ENCODE measurements at places on chromosomes 7 and 10.
A peak's percentile ranks its signal among the peaks of the same experiment; 100 is the strongest.

DNA sequence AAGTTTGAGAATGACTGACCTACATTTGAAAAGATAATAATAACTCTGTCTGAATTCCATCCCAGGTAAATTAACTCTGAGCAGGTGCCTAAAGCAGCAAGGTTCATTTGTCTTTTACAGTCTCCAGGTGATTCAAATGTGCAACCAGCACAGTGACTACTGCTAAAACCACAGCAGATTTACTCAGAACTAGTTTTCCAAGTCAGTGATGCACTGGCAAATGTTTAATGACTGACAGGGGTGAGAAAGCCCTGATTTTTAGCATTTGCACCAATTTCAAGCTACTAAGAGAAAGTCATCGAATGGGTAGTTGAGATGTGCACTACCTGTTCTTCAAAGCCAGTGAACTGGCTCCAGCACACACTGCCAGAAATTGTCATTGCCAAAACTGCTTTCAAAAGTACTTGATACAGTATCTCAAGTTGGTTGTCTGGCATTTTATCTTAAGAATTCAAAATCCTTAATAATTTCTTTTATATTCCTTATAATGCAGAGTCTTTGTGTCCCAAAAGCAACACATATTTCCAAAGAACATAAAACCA is 60.3 kb downstream of the ATOH7 start:
- no peak for DNase-seq

GRCh38 chr10:114881901-114882300 is 56.1 kb upstream of the TRUB1 start:
- DNase-seq = no peak

DNA sequence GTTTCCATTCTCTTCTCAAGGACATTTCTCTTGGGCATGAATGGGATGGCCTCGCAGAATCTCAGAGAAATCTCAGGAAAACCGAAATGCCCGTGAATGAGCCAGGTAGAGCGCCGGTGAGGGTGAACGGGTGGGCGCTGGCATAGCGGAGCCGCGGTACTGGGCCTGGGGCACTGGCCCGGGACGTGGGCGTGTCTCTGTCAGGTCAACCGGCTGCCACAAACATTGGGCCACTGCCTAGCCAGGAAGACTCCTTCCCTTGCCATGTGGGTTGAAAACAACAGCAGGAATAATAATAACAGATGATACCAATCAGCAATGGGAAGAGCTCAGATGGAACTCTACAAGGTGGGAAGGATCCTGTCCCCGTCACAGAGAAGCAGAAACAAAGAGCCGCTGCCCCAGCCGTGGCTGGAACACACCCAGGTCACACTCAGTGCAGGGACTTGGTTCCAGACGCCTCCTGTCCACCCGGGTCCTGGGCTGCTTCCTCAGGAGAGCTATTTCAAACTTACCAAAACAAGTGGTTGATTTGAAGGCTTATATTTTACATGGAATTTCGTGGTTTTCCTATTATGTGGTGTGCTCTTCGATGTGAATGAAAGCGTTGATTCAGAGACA is 51.1 kb upstream of the EBF3 start:
- no peak for DNase-seq

DNA sequence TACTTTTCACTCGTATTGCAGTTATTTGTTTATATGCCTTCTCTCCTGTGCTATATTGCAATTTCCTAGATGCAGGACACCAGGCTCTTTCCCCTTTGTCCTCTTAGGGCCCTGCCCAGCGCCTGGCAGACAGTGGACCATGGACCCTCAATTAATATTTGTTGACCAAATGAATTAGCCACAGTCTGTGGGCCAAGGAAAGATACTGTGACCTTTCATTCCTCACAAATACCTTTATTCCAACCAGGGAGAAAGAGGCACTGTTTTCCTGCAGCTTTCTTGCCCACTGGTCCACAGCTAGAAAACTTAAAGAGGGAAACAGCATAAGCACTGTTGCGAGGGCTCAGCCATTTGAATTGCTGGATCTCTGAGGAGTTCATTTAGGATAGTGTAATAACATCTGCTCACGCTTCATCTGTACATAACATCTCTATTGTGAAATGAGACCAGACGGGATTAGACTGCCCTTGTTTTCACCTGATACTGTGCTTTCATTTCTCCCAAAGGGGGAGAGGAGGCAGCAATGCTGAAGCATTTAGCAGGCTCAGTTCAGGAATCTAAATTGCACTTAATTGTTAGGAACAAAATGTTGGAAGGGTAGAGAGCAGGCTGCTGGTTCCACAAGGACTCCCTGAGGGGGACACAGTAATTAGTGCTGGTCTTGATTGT is 46.7 kb downstream of the TNS3 start:
- no peak for DNase-seq

DNA sequence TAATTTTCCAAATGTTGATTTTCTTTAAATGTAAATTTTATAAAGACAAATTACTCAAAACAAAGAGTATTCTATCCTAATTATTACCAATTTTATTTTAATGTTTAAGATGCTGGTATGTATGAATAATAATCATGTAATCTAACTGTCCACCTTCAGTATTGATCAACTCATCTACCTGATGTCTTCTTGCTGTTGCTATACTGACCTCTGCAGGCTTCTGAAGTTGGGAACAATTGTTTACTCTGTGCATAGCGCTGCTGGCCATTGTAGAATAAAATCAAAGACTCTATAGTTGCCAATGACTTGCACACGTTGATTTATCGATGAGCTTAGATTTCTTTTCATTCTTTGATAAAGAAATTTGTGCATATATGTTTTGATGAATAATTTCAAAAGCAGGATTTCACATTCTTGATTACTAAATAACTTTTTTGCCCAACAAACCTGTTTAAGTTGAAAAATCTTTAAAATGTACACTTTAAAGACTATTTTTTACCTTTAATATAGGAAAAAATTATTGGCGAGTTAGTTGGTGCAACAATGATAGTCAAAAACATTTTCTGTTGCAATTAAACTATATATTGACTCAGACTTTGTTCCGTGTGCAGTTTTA is 282.3 kb downstream of the TFEC start:
- DNase-seq = no peak

DNA sequence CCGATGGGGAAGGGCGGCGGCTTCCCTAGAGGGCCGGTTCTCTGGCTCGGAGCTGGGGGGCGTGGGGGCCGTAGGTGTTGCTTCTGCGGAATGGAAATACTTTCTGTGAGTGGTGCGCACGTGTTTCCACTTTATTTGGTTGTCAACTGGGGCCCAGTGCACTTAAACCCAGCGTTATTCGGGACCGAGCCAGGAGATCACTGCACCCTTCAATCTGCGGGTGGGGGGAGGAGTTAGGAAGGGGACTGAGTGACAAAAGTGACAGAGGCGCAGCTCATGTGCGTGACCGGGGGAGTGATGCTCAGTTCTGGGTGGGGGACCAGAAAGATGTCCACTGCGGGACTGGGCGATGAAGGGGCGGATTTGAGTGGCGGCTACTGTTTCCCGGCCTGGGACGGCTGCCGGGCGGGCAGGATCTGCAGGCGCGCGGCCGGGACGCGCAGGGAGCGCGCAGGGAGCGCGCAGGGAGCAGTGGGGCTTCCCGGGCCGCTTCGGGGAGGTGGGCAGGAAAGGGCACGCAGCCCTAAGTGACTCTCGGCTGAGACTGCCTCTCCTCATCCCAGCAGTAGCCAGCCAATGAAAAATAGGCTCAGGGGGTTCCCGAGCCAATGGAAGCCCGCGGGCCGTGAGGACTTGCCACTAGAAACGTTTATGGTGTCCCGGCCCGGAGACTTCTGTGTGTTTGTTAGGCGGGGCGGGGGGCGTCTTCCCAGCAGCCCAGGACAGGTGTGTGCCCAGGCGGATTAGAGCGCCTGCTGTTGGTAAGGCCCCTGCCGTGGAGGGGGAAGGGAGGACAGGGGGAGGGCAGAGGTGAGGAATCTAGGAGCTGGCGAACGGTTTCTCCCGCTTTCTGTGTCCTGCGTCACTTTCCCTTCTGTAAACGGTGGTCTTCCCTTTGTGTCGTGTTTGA is 54.3 kb upstream of the KDM7A start:
- peak; percentile 37 for DNase-seq

- no peak for DNase-seq
Observed at GRCh38 chr10:106957823-106958588, 206.5 kb downstream of the SORCS1 start.

GRCh38 chr10:53284615-53285182 is 512.1 kb upstream of the MBL2 start:
- no peak for DNase-seq

- no peak for DNase-seq
Observed at GRCh38 chr7:5564894-5565293, 141.3 kb upstream of the TNRC18 start.

DNA sequence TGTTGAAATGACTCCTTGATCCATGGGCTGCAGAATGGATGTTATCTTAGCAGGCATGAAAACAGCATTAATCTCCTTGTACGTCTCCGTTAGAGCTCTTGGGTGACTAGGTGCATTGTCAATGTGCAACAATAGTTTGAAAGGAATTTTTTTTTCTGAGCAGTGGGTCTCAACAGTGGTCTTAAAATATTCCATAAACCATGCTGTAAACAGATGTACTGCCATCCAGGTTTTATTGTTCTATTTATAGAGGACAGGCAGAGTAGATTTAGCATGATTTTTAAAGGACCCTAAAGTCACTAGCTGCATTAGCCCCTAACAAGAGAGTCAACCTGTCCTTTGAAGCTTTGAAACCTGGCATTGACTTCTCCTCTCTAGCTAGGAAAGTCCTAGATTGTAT is 64.0 kb downstream of the NRF1 start:
- DNase-seq = no peak

- DNase-seq = no peak
Observed at GRCh38 chr10:119652361-119652730, 1.2 kb downstream of the BAG3 start.

DNA sequence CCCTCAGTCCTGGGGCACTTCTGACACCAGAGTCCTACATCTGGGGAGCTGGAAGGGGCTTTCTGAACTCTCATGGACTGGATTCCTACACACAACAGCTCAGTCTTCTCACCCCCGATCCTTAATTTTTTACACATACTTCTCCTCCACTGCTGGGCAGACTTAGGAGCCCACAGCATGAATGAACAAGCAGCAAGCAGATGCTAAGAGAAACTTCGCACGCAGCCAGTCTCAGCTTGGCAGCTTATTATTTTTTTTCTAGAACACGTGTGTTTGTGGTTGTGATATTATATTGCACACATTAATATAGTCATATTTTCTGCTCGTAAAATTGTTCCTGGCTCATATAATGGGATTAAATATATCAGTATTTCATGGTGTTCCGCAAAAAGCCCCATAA is 50.9 kb upstream of the LOXL4 start:
- DNase-seq = no peak

DNA sequence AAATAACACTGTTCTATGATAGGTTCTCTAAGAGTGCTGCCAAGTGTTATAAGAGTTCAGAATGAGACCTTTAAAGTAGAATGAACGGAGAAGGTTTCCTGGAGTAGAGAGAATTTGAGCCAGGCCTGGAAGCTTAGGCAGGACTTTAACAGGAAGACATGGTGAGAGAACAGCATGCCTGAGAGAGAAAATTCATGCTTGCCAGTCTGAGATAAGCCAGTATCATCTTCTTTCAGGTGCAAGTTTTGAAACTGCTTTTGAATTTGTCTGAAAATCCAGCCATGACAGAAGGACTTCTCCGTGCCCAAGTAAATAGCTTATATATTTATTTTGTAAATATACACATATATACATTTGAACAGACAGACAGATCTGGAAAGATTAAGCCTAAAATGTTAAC is 22.1 kb downstream of the ARMC10 start:
- DNase-seq = no peak

- no peak for DNase-seq
Observed at GRCh38 chr10:7045891-7046599, 364.8 kb downstream of the SFMBT2 start.

DNA sequence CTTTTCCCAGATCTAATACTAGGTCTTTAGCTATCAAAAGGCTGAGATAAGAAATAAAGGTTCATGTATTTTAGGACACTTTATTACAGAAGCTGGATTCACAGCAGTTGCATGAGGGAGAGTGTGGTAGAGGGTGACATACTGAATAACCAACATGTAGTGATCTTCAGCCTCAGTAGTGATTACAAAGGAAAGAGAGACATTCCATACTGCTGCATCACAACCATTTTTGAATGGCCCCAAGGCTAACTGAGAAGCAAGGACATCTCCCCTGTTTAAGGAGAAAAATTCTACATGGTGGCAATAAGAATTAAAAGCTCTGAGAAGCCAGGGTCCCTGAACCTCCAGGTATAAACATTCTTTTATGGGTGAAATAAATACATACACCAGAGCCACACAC is 35.3 kb downstream of the COG5 start:
- no peak for DNase-seq

- DNase-seq = no peak
Observed at GRCh38 chr7:13201628-13202027, 514.2 kb downstream of the ARL4A start.

DNA sequence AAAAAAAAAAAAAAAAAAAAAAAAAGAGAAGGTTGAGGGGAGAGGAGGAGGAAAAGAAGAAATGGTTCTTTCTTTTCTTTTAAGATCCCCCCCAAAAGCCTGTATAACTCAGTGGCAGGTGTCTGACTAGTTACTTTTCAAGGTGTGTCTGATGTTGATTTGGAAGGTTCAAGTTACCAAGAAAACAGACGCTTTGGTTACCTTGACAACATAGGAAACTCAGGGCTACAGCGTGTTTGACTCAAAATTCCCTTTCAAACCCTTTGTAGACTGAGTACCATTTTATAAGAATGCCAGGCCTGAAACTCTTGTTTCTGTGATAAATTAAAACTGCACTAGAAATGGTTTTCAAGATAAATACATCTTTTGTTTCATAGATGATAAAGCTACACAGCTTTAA is 286.8 kb downstream of the SKIDA1 start:
- DNase-seq = no peak

GRCh38 chr10:78974617-78975317 is 94.0 kb upstream of the ZMIZ1 start:
- DNase-seq = peak; percentile 53

DNA sequence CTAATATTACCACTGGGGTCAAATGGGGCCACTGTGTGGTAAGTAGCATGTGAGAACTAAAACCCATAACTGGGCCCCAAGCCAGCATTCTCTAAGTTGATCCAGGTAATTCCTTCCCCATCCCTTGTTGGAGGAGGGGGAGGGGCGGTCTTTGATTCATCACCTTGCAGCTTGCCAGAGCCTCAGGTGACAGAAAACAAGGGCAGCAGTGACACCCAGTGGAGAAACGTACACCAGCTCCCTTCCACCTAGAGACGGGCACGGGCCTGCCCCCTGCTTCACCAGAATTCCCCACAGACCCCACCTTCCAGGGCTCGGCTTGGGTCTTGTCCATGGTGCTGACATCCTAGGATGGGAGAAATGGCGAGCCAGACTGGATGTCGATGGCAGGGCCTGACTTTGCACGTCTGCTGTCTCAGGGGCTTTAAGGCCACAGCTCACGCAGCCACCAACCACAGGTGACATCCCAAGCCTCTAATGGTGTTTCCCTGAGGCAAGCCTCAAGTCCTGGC is 102.0 kb downstream of the STRA8 start:
- DNase-seq = no peak

DNA sequence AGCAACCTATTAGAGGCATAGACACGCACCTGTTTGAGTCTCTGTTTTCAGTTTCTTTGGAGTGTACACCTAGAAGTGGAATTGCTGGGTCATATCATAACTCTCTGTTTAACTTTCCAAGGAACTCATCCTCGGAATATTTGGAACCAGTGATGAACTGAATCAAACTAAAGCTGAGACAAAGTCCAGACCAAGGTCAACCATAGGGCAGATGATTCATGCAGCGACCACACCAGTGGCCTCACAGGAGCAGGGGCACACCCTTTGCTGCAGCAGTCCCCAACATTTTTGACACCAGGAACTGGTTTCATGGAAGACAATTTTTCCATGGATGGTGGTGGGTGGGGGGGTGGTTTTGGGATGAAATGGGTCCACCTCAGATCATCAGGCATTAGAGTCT is 4.9 kb upstream of the OPTN start:
- no peak for DNase-seq

All from activated CD8-positive, alpha-beta memory T cell treated with anti-CD3 and anti-CD28 coated beads for 4 hours (primary cell).